ENCODE measurements at places on chromosomes 3 and 15.

GRCh38 chr3:179840985-179841384 is 188.1 kb downstream of the USP13 start:
- DNase-seq: no peak

DNA sequence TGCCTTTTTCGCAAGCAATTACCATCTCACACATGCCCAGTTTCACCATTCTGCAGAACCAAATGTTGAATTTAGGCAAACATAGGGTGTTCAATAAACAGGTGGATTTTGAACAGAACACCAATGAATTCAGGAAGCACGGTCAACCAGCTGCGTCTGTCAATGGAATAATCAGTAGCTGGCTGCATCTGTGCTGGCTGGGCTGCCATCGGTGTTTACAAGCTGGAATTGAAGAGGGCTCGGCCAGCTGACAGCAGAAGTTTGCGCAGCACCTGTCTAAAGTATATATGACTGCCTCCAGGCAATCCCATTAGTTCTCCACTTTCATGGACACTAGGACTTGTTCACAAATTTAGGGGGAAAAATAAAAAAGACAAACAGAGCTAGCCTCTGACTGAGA is 996.4 kb upstream of the CFAP20DC start:
- no peak for DNase-seq

- DNase-seq: peak; percentile 92
Measured at GRCh38 chr3:157130467-157131251, 29.3 kb downstream of the CCNL1 start.

- DNase-seq: no peak
Measured at GRCh38 chr3:55476515-55476914, 10.6 kb downstream of the WNT5A start.

DNA sequence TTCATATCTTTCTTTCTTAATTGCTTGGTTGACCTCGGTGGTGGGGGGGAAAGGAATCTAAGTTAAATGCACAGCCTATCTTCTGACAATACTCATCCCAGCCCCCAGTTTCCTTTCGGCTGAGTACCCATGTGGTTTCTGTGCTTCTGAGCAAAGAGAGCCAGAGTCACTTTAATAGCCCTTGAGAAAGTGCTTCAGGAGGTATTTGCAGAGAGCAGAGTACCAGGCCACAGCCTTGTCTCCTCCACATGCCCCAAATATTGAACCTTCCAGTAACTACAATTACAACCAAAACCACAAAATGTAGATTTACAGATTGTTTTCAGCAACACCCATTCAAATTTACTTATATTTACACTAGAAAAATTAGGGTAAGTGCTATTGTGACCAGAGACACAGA is 647.4 kb downstream of the NR2F2 start:
- no peak for DNase-seq

DNA sequence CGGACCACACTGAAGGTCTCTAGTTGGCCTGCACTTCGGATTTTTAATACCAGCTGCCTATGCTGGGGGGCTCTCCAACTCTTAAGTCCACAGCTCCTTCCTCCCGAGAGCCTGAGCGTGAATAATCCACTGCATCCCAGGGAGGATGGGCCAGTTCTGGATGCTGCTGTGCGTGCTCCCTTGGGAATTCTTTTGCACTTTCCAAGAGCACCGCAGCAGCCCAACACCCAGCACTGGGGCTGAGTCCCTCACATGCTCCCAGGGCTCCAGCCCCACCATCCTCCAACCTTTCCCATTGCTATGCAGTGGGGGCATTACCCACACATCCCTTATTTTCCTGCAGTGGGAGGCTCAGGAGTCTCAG is 136.4 kb upstream of the IQSEC1 start:
- no peak for DNase-seq

DNA sequence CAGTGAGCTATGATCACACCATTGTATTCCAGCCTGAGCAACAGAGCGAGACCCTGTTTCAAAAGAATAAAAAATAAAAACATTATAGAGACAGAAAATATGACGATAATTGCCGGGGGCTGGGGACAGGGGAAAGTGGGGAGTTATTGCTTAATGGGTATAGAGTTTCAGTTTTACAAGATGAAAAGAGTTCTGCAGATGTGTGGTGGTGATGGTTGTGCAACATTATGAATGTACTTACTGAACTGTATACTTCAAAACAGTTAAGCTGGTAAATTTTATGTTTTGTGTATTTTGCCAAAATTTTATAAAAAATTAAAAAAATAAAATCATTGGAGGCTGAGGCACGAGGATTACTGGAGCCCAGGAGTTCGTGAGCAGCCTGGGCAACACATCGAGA is 24.8 kb upstream of the ZNF774 start:
- no peak for DNase-seq

- no peak for DNase-seq
Measured at GRCh38 chr3:33581666-33582065, 136.4 kb downstream of the CLASP2 start.

- DNase-seq: no peak
Measured at GRCh38 chr15:29596266-29596665, 226.0 kb downstream of the TJP1 start.

DNA sequence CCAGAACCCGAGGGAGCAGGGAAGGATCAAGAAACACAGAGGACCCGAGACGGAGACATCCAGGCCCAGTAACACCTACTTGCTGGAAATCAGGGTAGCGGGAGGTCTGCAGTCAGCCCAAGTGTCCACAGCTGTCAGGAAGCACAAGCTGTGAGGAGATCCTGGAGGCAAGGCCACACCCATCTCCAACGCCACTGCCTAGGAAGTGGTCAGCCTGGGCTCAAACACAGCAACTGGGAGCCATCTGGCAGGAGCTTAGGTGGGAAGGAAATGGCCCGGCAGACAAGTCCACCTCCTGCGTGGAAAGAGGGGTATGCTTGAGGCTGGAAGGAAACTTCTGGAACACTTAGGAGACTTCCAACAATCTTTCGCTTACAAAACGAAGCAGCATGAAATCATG is 407.1 kb downstream of the VPS13C start:
- no peak for DNase-seq

DNA sequence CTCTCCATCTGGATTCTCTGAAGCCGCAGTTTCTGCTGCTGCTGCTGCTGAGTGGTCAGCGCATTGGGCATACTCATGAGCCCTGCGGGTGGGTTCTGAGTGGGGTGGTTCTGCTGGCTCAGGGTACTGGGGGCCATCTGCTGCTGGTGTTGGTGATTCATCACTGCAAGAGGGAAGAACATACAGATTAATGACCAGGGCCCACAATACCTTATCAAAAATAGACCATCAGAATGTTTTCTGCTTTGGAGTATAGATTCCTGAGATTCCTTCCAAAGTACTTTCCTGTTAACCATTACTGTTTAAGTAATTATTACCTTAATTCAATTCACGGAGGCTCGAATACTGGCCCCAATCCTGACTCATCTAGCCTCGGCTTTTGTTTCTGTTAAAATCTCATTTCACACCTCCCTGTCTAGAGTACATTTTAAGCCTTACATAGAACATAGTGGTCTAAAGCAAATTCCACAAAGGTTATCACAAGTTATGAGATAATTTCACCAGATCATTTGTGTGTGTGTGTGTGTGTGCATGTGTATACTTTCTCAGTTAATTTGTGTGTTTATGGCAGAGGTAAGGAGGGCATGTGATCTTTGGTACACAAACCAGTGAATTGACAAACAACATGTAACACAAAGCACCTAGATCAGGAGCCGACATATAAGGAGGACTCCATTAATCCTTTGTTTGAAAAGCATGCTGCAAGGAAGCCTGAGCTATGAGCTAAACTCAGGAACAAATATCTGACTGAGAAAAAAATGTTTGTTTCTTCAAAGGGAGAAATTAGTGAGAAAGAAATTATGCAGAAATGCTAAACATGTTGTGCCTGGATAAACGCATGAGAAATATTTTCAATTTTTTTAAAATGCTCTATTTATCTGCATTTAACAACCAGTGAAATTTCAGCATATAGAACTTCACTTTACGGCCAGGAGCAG is 68.1 kb downstream of the TM4SF4 start:
- DNase-seq: no peak

DNA sequence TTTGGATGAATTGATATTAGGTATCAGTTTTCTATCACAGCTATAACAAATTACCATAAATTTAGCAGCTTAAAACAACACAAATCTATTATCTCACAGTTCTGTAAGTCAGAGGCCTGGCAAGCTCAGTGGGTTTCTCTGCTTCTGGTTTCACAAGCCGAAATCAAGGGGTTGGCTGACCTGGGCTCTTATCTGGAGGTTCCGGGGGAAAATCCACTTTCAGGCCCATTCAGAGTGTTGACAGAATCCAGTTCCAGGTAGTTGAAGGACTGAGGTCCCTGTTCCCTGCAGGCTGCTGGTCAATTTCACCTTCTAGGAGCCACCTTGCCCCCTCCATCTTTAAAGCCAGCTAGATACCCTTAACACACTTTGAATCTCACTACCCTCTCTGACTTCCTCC is 11.1 kb upstream of the HHATL start:
- DNase-seq: no peak

- DNase-seq: no peak
Measured at GRCh38 chr15:87929841-87930240, 326.7 kb downstream of the NTRK3 start.

DNA sequence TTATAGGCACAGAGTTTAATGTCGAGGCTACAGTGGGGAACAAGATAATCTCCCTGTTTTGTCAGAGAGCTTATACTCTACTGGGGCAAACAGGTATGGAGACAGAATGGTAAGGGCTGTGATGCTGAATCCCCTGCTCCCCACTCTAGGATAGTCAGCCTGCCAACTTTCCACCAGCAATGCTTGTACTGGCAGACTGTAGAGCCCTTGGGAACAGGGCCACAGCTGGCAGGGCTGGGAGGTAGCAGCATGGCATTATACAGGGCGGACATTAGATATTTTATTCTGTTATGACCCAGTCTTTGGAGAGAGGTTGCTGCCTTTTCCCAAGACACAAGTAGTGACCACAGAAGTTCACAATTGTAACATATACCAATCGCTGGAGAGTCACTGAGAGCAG is 91.2 kb downstream of the ARRDC4 start:
- no peak for DNase-seq

DNA sequence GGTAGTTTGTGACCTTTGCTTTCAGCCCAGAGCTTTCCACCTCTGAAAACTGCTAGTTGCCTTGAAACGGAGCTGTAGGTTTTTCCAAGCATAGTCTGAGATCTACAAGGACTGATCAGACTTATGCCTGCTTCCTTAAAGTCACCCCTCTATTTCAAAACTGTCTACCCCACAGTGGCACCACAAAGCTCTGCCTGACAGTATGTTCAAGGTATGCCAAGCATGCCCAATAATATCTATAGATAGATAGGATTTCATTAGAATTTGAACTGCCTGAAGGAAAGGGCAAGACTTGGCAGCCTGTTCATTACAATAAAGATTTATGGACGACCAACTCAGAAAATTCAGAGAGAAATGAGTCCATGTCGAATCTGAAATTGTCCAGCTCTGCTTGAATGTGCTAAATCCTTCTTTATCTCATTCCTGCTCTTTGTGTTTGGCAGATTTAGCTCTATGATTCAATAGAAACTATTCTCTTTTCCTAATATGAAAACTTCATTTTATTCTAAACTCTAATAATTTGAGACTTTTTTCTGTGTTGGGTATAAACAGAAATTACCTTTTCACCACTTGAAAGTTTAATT is 227.6 kb upstream of the TBC1D5 start:
- DNase-seq: no peak

- DNase-seq: no peak
Measured at GRCh38 chr3:72316501-72317279, 531.6 kb downstream of the SHQ1 start.

GRCh38 chr15:53918180-53919079 is 59.8 kb upstream of the UNC13C start:
- no peak for DNase-seq

DNA sequence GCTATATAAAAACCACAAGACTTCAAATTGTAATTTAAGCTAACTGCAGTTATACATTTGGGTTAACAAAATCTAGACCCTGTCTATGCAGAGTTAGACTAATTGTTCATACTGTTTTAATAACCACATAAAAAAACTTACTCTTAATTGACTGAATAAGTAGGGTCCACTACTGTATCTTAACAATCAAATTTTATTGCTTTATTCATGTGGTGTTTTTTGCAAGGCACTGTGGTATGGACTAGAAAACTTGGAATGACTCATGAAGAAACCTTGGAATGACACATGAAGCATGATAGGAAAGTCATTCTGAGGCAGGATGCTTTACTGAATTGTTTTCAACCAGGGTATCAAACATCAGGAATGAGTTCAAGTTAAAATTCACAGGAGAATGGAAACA is 2.3 kb downstream of the SERP1 start:
- DNase-seq: no peak

GRCh38 chr15:98778263-98778959 is 130.1 kb downstream of the IGF1R start:
- DNase-seq: no peak

- no peak for DNase-seq
Measured at GRCh38 chr3:143716731-143717130, 131.5 kb downstream of the SLC9A9 start.

DNA sequence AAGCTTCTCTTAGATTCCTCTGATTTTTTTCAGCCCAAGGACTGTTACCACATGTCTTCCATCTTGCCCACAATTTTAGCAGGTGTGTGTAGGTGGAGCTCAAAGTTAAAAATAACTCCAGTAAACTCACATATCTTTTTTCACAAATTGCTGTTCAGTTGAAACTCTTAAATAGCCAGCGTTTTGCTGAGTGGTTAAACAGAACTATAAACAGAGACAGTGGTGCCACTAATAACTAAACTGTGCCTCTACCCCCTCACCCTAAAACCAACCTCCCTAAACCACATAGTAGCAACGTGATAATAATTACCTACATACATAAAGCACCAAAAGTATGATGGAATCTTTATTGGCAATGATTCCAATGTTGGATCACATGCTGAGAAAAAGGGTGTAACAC is 525.1 kb downstream of the PDCD6IP start:
- no peak for DNase-seq

DNA sequence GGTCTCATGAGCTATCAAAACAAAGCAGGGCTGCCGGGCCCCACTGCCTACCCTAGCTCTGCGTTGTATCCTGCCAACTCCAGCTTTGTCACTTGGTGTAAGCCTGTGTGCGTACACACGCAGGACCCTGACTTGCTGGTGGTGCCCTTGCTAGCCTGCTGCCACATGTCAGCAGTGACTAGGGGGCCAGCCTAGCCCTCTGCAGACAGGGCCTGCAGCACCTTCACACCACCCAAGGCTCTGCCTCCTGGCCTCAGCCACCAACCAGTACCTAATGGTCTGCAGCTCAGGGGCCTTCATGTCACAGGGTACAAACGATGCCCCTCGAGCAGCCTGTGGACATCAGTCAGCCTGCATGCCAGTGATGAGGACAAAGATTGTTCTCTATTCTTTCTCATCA is 30.1 kb upstream of the DUSP7 start:
- no peak for DNase-seq

GRCh38 chr3:154829929-154830328 is 250.2 kb upstream of the MME start:
- no peak for DNase-seq

Data from natural killer cell (primary cell).